Uterus (tissue), 4 donors: ENCODE measurements at places on chromosomes 6 and 20.
A peak's percentile ranks its signal among the peaks of the same experiment; 100 is the strongest.

GRCh38 chr6:44276667-44277640 lies 6.7 kb downstream of the TMEM151B start:
- no peak for DNase-seq

DNA sequence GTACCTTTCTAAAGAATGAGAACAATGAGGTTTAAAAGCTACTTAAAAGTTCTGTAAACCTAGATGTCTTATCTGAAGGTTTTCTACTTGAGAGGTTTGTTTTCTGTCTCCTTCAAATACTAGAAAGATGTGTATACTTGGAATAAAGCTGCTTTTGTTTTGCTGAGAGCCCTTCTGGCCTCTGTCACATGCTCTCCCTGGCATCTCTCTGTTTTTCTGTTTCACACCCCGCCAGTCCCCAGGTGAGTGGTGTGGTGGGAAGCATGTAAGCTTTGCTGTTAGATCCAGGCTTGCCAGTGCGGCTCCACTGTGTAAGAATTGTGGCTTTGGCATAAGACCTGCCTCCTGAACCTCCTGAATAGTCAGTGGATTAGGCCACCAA lies 56.8 kb downstream of the SNX9 start:
- no peak for DNase-seq

DNA sequence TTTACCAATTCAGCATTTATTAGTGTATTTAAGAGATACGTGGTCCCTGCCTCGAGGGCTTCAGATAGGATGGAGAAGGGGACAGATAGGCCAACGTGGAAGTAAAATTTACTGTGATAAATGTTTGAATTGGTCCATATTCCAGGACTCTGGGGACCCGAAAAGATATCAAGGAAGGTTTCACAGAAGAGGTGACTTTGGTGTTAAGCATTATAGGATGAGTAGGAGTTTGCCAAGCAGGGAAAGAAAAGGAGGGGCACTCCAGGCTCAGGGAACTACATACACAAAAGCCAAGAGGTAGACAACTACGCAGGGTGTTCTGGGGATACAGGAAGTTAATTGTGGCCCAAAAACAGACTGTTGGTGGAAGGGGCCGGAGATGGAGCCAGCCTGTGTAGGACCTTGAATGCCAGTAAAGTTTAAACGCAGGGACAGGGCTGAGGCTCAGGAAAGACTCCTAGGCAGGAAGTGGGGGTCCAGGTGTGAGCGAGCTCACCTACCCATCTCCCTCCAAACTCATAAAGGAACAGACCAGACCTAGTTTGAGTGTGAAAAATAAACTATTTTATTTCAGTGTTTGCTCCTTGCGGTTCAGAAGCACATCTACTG lies 37.0 kb downstream of the TGM2 start:
- DNase-seq: peak; percentile 11

DNA sequence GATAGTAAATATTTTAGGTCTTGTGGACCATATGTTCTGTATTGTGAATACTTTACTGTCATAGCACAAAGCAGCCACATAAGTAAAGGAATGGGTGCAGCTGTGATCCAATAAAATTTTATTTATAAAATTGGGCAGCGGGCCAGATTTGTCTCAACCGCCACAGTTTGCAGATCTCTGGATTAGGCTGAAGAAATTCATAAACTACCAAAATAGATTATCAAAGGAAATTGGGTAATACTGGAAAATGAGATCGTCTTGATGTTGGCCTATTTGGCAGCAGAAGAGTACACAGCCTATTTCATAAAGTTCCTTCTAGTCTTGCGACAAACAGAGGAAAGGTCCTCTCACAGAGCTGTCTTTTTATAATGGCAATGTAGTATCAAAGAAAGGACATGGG lies 69.8 kb downstream of the DZANK1 start:
- no peak for DNase-seq

DNA sequence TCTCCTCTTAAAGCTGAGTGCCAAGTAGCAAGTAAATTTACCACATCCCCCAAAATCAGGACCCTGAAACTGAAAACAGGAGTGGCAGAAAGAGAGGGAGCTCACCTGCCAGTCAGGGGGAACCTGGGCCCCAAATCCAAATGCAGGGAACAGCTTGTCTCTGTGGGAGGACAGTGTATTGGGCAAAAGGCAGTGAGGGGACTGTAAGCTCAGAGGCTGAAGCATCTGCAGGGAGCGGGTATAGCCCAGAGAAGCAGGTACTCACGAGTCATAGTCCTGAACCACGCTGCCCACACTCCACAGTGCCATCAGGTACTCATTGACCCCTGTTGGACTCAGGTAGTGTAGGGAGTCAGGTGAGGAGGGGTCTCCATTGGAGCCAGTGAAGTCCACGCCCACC lies 15.0 kb downstream of the SPAG4 start:
- DNase-seq: no peak

GRCh38 chr6:22433745-22434144 lies 135.6 kb upstream of the HDGFL1 start:
- DNase-seq: no peak

- DNase-seq: no peak
These were observed 8.3 kb downstream of the NHSL1 start for GRCh38 chr6:138491017-138491416.

DNA sequence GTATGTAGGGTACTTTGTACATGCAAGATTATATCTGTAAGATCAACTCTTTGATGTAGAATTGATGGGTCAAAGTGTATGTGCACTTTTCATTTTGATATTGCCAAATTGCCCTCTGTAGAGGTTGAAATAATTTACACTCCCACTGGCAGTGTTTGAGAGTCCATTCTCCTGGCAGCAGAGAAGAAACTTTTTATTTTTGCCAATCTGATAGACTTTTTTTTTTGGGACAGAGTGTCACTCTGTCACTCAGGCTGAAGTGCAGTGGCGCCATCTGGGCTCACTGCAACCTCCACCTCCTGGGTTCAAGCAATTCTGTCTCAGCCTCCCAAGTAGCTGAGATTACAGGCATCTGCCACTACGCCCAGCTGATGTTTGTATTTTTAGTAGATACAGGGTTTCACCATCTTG lies 199.2 kb downstream of the ZFAND3 start:
- no peak for DNase-seq

DNA sequence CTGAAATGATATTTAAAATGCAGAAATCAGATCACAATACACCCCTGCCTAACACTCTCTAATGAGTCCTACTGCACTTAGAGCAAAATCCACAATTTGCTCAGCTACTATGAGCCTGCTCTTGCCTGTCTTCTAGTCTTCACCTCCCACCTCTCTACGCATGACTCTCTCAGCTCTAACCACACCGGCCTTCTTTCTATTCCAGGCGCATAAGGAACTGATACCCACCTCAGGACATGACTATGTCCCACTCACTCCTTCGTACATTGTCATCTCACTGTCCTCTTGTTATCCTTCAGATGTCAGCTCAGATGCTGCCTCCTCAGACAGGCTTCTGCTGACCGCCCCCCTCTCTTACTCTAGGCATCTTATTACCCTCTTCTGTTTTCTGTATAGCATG lies 201.0 kb upstream of the FLRT3 start:
- no peak for DNase-seq

GRCh38 chr6:9252799-9253198 lies 817.5 kb upstream of the SLC35B3 start:
- DNase-seq: no peak

DNA sequence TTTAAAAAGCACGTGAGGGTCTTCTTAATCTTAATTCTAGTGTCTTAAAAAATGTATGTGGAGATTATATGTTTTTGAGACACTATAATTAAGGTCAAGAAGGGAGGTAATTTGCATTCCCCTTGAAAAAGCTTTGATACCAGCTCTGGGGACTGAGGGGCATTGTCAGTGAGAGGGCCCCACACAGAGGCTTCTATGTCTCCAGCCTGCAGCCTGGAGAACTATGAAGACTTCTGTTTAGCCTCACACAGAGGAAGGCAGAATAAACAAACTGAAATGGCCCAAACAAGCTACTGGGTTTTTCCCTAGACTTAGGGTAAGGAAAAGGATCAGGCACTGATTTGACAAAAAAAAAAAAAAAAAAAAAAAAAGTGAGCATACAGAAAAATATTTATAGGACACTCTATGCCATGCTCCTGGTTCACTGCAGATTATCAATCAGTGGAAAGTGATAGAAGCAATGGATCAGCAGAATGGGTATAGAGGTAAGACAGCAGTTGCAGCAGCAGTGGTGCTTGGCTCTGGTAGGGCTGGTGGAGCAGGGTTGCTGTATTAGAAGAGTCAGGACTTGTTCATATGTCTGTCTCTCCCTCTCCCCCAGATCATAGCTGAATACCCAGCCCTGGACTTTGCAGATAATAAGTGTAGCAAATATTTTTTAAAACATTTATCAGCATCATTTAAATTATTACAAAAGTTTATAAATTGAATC lies 85.4 kb downstream of the KLHL32 start:
- DNase-seq: no peak

DNA sequence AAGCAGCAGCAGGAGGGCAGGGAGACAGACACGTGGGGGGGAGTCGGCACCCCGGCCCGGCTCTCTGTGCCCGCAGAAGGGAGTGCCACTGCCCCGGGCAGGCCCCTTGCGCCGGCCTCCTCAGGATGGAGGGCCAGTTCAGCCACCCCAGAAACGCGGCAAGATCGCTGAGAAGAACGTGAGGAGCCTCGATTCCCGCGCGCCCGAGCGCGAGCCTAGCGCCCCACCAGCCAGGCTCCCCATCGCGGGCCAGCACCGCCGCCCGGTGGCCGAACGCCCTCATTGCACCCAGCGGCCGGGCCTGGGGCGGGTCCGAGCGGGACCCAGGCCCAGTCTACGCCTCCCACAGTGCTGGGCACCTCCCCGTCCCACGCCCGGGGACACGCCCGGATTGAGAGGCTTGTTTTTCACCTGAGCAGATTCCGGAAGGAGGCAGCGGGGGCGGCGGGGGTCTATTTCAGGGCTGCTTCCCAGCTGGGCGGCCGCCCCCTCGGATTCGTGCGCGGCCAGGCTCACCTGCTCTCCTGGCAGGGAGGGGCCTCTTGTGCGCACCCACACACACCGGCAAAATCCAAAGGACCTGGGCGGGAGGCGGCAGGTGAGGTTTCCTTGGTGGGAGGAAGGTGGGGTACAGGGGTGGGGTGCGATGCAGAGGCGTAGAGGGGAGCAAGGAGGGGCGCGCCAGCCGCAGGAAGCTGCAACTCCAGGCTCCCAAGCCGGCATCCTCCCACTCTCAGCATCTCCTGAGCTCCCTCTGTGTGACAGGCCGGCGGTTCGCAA lies 9.0 kb upstream of the GRM4 start:
- DNase-seq: peak; percentile 24

DNA sequence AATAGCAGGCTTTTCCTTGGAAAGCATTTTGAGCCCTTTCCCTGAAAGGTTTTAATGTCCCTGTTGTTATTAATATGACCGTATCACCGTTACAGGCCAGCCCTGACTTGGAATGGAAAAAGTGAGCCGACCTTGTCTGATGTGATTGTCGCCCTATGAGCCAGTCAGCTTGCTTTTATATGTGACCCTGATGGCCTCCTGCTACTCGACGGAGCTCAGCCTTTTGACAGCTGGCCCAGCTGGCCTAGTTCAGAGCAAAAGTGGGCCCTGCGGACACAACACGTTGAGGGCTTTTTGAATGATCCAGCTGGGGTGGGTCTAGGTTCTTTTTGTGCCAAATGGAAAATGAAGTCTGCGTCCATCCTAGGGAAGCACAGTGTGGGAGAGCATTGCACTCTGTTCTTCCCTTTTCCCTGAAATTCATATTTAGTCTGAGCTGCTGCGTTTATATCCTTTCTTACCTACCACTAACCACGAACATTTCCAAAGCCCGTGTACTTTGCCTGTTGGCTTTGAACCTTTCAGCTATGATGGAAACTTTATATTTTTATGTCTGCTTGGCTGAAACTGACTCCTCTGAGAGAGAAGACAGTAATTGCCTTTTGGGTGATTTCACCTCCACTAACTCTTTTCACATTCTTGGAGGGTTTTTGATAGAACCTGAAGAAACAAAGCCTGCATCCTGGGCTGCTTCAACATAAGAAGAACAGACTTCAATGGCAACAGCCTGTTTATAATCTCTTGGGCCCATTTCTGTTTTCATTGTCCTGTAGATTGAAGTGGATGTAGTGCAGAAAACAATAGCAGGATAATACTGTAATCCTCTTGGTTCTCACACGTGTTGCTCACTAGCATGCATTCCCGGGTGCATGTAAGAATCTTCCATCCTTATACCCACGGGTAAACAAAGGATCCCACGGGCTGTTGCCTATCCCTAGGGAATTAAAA lies 121.8 kb upstream of the HDGFL1 start:
- DNase-seq: no peak

DNA sequence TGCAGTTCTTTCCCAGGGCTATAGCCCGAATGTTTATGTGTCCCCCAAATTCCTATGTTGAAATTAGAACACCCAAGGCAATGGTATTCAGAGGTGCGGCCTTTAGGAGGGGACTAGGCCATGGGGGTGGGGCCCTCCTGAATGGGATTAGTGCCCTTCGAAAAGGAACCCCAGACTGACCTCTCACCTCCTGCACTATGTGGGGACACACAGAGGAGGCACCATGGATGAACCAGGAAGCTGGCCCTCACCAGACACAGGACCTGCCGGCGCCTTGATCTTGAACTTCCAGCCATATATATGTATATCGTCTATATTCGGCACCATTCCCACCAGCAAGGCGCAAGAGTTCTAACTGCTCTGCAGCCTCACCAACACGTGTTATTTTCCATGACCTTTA lies 101.5 kb upstream of the BHLHE23 start:
- DNase-seq: no peak

DNA sequence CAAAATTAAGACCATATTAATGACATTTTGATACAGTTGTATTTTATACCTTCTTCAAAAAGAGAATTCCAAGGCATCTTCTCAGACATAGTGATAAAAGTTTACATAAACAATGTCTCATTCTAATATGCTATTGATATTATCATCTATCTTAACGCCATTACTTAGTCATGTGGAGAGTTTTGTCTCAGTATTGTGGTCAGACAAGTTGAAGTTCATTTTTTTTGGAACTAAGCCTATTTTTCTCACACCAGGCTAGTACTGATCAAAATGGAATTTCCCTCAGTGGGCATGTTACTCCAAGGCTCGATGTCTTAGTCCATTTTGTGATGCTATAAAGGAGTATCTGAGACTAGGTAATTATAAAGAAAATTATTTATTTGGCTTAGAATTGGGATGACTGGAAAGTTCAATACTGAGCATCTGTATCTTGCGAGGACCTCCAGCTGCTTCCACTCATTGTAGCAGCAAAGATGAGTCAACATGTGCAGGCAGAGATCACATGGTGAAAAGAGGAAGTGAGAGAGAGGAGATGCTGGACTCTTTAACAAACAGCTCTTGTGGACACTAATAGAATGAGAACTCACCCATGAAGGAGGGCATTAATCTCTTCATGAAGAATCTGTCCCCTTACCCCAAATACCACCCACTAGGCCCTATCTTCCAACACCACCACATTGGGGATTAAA lies 825.5 kb upstream of the MANEA start:
- no peak for DNase-seq

DNA sequence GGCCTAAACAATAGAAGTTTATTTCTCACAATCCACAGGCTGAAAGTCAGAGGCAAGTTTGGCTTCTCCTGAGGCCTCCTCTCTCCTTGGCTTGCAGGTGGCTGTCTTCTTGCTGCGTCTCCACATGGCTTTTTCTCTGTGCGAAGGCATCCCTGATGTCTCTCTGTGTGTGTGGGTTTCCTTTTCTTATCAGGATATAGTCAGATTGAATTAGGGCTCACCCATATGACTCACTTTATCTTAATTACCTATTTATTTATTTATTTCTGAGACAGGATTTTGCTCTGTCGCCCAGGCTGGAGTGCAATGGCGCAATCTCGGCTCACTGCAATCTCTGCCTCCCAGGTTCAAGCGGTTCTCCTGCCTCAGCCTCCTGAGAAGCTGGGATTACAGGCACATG lies 30.7 kb downstream of the LINC00237 start:
- no peak for DNase-seq
